ENCODE measurements at places on chromosomes 11 and 22.

- DNase-seq = no peak
Observed at GRCh38 chr11:22808571-22809197, 20.9 kb downstream of the SVIP start.

DNA sequence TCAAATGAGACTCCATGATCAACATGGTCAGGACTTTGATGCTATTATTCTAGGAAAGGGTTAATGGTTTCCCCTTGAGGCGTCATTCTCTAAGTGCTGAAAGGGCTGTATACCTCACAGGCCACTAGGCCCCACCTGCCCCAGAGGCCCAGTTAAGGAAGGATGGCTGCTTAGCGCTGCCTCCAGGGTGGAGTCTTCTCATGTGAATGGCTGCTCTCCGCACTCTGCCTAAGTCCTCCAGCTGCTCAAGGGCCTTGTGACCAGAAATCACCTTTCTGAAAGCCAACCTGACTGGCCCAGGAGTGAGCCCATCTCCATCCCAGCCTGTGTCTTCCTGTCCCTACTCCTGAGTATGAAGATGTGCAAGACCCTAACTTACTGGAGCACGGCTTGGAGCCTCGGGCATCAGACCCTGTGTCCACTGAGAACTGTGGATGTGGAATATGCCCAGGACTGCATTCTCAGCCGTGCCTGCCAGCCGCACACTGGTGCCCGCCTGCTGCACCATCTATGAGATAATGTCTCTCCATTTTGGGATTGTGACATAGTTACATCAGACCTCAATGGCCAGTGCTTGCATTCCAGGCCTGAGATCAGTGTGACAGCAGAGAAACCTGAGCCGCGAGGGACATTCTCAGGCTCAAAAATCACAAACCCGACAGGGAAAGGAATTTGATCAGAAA, 51.0 kb downstream of the SNX19 start:
- DNase-seq = no peak

DNA sequence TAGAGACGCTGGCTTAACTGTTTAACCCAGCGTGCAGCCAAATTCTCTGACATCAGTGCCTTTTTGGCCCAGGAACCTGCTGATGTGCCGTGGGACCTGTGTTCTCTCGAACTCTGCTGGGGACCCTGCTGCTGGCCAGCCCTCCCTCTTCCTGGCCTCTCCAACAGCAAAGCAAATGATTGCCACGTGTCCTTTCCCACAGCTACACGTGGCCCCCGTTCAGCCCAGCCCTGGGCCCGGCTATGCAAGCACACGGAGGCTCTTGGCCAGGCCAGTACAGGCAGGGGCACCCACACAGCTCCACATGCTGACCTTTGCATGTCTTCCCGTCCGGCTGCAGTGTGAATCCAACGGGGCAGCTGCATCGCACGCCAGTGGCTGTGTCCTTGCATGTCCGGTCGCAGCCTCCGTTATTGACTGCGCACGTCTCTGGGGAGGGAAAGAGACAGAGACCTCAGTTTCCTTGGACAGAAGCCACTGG, 51.6 kb upstream of the TTLL12 start:
- no peak for DNase-seq

DNA sequence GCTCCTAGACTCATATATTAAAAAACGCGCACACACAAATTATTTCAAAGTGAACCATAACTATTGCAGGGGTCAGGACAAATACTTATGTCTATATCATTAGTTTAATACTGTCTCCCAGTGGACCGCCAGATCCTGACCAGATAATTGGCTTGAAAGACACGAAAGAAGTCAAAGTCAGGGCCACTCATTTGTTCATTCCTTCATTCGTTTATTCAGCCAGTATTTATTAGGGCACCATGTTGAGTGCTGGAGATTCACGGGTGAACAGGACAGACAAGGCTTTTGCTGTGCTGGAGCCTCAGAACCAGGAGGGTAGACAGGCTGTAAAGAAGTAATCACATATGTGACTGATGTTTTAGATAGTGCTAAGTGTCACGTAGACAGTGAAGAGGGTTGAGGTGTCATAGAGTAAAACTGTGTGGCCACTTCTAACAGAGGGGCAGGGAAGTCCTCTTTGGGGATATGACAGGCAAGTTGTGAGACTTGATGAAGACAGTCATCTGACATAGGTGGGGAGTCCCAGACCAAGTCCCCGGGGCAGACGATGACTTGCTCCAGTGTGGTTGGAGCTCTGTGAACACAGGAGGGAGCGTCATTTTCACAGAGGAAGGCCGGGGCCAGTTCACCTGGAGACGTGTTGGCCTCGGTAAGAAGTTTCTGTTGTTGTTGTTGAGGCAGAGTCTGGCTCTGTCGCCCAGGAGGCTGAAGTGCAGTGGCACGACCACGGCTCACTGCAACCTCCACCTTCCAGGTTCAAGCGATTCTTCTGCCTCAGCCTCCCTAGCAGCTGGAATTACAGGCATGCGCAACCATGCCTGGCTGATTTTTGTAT, 25.9 kb downstream of the RBX1 start:
- no peak for DNase-seq

GRCh38 chr11:36139767-36140166, 149.5 kb downstream of the COMMD9 start:
- DNase-seq = no peak

- DNase-seq = no peak
Observed at GRCh38 chr11:35267504-35267903, 128.5 kb downstream of the CD44 start.

GRCh38 chr11:130068546-130068985, 1.1 kb upstream of the APLP2 start:
- DNase-seq = no peak

GRCh38 chr11:14443638-14444037, 56.0 kb downstream of the COPB1 start:
- no peak for DNase-seq

GRCh38 chr22:42933485-42934091, 76.5 kb upstream of the ARFGAP3 start:
- DNase-seq = peak; percentile 71

DNA sequence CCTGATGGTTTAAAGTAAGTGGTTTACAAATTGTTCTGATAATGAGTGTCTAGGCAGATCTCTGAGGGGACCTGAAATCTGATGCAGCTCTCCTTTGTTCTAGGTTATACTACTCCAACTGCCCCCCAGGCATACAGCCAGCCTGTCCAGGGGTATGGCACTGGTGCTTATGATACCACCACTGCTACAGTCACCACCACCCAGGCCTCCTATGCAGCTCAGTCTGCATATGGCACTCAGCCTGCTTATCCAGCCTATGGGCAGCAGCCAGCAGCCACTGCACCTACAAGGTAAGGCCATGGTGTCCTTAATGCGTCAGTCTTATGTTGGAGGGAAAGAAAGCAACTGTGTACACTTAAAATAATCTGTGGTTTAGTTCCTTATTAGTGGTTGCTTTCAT, 9.9 kb downstream of the EWSR1 start:
- DNase-seq = no peak

GRCh38 chr22:45171830-45172229, 8.1 kb downstream of the NUP50 start:
- no peak for DNase-seq

- no peak for DNase-seq
Observed at GRCh38 chr11:114200351-114201133, 95.7 kb upstream of the NNMT start.

DNA sequence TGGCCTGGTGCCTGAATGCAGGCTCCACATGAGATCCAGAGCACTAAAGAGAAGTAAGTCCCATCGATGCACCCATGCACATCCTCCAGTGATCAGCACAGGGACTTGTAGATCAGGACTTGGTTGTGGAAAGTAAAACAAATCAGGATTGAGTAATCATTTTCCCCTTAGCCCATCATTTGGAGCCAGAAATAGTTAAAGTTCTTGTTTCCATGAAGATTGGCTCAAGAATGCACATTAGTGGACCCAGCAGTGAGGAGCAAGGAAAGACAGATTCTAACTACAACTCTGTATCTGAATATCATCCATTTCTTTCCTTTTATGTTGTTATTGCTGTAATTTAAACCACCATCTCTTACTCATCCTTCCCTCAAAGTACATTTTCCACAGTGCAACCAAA, 19.1 kb downstream of the CCDC83 start:
- no peak for DNase-seq

- no peak for DNase-seq
Observed at GRCh38 chr11:113133071-113133470, 171.9 kb downstream of the NCAM1 start.

GRCh38 chr11:86919557-86920210, 35.5 kb downstream of the FZD4 start:
- peak; percentile 49 for DNase-seq

Data from skeletal muscle cell (primary cell).